Activated naive CD8-positive, alpha-beta T cell treated with anti-CD3 and anti-CD28 coated beads for 36 hours (primary cell): ENCODE measurements at places on chromosomes 2 and 18. TPM values are rescaled to one million over a fixed set of nuclear protein-coding genes. Genes with fewer than 3 reads are reported as not detected.

SAG gene
- total RNA-seq: not detected

LOXL3 gene
- 1.9 TPM for total RNA-seq

DNA sequence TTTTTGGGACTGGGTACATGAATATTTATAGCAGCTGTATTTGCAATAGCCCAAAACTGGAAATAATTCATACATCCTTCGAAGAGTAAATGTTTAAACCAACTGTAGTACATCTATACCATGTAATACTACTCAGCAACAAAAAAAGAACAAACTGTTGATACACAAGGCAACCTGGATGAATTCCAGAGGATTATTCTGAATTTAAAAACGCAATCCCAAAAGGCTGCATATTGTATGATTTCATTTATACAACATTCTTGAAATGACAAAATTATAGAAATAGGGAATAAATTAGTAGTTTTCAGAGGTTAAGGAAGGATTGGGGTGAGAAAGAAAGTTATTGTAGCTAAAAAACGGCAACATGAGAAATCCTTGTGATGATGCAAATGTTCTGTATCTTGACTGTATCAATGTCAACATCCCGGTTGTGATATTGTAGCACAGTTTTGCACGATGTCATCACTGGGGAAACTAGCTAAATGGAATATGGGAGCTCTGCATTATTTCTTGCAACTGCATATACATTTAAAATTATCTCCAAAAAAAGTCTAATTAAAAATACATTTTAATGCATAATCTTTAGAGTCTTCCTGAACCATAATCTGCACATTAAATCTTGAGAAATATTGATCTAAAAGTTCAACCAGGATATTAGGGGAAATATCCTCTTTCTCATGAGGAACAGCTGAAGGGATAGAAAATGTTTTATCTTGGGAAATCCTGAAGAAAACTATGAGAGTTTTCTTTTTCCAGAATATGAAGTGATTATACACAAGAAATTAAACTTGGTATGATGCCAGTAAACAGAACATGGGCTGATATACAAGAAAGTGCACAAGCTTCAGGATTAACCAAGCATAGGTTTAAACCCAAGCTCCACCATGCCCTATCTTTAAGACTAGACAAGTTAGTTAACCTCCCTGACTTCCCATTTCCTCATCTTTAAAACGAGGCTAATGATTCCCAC is 21.9 kb downstream of the EVA1A start:
- DNase-seq: no peak

GRCh38 chr18:49757513-49758262 is 55.6 kb downstream of the ACAA2 start:
- DNase-seq: no peak

GRCh38 chr18:58580078-58580477 is 48.8 kb downstream of the ALPK2 start:
- DNase-seq: no peak

DNA sequence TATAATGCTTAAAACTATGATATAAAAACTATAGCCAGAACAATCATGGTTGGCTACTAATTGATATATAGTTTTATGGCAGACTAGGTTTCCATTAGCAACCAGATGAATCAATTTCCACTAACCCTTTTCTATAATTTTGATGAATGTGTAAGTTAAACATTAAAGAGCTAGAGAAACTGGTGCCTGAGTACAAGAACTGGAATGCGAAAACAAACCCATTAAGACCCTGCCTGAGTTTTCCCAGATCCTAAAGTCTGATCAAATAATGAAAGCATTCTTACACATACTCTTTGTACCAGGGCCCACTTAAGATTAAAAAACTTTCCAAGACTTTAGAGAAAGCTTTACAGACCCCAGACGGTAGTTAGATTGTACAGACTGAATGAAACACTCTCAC is 21.3 kb downstream of the MRPL19 start:
- DNase-seq: no peak

GRCh38 chr2:20449501-20450200 is 2.8 kb downstream of the RHOB start:
- DNase-seq: no peak

DNA sequence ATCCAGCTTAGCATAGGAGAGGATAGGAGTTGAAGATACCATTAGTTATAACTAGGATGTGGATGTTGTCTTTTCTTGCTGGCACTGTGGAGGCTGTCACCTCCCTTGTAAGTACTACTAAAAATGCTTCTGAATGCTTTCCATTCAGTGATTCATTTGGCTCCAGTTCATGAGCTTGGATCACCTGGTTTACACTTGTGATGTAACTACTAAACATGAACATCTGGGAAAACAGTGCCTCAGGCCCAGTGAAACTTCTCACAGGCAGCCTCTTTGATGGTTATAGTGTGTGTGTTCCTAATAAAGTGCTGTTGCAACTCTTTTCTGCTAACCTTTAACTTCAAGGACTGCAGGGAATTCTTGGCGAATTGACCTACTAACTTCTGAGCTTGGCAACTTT is 13.0 kb upstream of the SLC9A2 start:
- DNase-seq: no peak

DNA sequence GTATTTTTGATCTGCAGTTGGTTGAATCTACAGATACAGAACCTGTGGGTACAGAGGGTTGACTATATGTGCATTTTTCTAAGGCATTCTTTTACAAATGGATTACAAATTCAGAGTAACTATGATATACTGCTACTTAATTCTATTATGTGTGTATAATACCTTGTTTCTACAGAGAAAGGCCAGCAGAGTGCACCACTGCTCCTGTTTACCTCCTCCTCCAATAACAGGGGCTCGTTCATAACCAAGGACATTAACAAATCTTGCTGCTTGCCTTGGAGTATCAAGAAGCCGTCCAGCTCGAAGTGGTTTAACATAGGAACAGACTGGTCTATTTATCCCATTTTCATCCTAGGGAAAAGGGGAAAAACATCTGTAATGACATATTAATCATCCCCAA is 16.4 kb downstream of the CEP76 start:
- no peak for DNase-seq

GRCh38 chr2:73297586-73297985 is 4.2 kb upstream of the EGR4 start:
- DNase-seq: no peak

GRCh38 chr2:194380011-194380410 is 1277.0 kb upstream of the SLC39A10 start:
- no peak for DNase-seq

DNA sequence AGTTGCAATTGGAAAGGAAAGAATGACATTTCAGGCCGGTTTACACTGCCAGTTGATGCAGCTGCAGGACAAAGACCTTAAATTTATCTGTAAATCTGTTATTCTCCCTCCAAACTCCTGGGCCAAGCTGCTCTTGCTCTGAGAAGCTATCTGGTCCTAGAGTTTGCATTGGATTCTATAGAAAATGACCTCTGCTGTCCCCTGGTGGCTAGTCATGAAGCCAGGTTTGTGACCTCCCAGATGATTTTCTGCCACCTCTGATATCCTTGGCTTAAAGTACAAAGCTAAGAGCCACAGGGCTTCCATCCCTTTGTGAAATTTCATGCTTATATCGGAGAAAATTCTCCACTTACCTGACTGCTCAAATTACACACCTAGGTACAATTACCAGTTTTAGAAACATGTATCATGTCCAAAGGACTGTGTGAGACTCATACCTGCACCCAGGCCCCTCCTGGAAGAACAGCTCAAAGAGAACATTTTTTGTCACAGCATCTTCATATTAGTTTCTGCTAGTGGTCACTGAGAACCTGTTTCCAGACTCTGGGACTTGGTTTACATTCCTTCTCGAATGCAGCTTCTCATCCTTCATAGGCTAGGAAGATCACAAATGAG is 28.9 kb upstream of the IER3IP1 start:
- DNase-seq: peak; percentile 7

DNA sequence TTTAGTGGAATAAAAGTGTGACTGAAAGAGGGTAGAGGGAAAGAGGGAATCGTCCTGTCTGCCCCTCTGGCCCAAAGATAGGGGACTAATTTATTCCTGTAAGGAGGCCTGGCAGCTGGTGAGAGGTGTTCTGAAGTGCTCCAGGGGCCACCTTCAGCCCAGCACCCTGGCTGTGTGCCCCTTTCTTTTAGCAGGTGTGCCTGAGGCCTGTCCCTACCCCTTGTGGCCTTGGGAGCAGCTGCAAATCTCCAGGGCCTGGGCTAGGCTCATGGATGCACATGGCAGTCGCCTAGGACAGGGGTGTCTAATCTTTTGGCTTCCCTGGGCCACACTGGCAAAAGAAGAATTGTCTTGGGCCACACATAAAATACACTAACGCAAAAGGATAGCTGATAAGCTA is 37.3 kb downstream of the FHOD3 start:
- DNase-seq: no peak

- no peak for DNase-seq
These were observed 890.7 kb upstream of the CELF4 start for GRCh38 chr18:38456253-38456652.

DNA sequence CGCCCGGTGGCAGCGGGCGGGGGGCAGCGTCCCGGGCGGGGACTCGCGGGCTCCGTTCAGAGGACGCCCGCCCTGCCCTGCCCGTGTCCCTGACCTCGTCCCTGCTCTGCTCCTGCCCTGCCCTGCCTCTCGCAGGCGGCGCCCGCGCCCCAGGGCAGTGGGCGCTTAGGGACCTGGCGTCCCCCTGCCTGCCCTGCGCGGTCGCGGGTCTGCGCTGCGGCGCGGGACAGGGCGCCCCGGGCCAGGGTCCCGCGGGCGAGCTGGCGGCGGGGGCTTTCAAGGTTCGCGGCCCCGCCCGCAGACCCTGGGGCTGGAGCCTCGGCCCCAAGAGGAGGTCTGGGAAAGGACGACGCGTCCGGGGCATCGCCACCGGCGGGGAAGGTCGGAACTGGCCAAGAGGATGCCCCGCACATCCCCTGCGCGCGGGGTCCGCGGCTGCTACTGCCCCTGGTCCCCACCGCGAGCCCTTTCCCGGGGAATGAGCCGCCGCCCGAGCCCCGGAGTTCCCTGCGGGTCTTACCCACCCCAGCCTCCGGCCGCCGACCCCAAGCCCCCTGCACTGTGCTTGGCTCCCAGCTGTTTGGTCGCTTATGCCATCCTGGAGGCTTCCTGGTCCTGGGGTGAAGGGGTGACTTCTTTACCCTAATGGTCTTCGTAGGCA is 679 bp downstream of the RNF144A start:
- peak; percentile 32 for DNase-seq

GRCh38 chr2:232493701-232494474 is 6.3 kb upstream of the ECEL1 start:
- DNase-seq: no peak
